ENCODE measurements at places on chromosomes 6 and 20.
A peak's percentile ranks its signal among the peaks of the same experiment; 100 is the strongest.

GRCh38 chr6:168915855-168916254 lies 337.8 kb downstream of the THBS2 start:
- DNase-seq, result no peak

DNA sequence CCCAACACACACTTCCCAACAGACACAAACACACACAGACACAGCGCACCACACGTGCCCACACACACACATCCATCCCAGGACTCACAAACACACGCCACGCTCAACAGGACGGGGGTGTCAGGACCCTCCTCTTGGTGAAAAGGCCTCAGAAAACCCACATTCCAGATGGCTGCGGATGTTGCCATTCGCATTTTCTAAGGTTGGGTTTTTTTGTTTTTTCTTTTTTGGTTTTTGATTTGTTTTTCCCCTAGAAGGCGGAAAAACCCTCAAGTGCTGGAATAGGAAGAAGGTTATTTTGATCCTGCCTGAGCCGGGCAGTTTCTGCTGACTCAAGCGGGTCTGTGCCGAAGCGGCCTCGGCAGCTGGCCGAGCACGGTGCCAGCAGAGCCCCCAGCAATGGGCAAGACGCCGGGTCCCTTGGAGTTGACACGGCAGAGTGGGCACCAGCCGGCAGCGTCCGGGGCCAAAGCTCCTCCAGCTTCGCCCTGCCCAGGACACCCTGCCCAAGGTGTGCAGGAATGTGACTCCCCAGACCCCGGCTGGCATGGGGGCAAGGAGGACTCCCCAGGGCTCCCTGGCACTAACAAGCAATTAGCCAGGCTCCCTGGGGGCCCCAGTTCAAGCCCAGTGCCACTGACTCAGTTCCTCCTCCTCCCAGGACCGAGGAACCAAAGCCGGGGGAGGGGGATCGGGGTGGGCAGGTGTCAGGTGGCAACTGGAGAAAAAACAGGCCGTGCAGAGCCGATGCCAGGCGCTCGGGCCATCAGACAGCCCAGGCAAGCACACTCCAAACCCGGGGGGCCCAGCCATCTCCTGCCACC lies 40.9 kb upstream of the ZBP1 start:
- no peak for DNase-seq

DNA sequence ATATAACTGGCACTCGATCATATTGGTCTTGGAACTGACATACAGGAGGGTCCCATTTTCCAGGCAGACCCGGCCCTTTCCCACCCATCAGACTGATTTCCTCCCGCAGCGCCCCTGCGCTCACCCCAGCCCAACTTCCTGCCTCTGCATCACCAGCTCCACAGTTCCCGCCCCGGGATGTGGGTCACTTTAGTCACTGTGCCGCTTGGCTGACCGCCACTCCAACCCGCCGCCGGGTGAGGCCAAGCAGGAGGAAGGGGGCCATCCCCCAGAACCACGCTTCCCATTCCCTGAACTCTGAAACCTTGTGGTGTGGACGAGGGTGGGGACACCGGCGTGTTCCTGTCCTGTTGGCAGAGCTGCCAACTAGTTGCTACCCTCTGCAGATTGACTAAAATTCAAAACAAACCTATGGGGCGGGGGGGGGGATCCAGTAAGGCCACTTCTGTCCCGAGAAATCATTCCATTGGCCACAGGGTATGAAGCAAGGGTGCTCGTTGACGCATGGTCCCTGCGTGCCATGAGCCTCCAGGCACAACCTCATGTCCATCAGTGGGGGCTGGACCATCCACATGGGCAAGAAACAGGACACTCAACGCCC lies 12.3 kb downstream of the TGM2 start:
- no peak for DNase-seq

DNA sequence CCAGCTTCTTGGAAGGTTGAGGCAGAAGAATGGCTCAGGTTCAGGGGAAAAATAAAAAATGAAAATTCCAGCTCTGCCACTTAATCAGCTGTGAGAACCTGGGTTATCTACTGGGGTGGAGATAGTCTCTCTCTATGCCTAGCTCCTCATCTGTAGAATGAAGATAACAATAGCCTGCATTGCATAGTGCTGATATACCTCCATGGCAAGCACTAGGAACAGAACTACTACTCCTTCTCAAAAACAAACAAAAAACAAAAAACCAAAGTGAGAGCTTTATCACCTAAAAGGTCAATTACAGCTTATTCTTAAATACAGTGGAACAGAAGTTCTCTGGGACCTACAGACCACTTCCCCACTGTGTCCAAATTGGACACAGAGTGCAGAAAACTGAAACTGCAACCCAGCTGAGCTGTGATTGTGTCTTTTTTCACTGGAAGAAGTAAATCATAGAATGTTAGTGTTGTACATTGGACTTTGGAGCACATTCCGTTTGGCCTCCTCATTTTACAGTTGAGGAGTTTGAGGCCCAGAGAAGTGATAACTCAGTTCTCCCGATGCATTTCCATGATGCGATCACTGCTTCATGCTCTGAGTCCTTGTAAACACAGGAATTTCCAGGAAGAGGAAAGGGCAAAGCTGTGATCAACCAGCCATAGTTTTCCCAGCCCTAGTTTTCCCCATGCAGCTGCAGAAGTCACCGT lies 23.3 kb downstream of the MTFR2 start:
- no peak for DNase-seq

GRCh38 chr20:52959125-52959524 lies 13.0 kb upstream of the TSHZ2 start:
- no peak for DNase-seq

DNA sequence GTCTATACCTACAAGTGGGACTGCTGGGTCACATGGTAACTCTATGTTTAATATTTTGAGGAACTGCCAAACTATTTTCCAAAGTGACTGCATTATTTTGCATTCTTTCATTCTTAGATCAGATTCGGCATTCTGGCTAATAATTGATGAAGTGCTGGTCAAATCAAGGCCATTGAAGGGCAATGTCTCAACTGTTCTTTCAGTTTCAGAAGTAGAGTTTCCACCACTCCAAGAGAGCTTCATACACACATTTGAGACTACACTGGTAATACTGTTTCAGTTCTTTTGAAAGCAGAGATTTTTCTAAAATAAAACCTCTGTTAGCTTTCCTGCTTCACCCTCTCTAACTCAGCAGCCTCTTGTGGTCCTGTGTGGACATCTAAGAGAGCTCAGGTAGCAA lies 154.5 kb downstream of the CFAP61 start:
- no peak for DNase-seq

GRCh38 chr6:126446248-126446647 lies 106.3 kb downstream of the CENPW start:
- no peak for DNase-seq

DNA sequence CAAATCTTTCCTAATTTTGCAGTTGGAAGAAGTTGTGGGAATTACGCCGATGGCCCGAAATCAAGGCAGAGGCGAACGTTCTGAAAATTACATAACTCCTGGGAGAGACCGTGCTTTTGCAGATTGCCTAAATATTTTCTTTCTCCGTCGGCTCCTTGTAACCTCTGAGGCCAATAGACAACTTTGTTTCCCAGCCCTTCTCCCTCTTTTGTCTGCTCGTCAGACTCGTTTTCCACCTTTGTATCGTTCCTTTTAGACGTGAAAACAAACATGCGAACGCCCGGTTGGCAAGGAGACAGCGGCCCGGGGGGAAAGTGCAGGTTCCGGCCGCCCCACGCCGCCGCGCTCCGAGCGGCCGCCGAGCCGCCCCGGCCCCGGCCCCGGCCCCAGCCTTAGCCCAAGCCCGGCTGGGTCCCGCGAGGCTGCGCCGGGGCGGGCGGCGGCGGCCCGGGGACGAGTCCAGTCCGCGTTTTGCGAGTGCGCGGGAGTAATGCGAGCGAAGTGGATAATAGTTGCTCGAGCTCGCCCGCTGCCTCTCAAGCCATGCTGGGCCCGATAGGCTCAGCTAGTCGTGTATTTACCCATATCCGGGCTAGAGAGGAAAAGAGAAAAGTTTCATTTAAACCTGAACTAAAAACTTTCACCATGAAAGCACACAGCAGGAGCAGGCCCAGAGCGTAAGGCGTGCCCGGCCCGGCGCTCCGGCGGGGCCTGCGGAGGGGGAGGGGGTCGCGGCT lies at the start of gene ARID1B:
ARID1B (plus strand) TSS at position 539 of the 737 bp plus-strand sequence. CDS start 303 bp downstream, outside the sequence.
- peak; percentile 61 for DNase-seq

- no peak for DNase-seq
Measured at GRCh38 chr20:33843854-33844253, 32.7 kb downstream of the CHMP4B start.

- no peak for DNase-seq
Measured at GRCh38 chr6:13239530-13240455, 88.5 kb downstream of the TBC1D7 start.

DNA sequence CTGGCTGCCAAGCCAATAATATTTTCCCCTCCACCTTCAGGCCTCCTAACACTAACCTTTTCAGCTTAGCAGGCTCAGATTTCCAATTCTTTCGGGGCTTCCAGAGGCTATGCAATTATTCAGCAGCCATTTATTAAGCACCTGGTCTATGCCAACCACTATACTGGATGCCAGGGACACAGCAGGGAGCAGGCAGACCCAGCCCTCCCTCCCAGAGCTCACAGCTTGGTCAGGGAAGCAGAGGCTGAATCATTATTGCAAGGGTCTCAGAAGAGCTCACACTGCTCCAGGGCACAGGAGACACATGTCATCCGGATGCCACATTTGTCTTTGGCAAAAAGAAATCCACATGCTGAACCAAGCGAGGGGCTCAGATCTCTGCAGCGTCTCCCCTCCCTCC lies 1.3 kb downstream of the BPIFB1 start:
- no peak for DNase-seq

GRCh38 chr6:109877028-109878004 lies 100.8 kb upstream of the GPR6 start:
- DNase-seq, result no peak

- no peak for DNase-seq
Measured at GRCh38 chr20:37987602-37988290, 45.5 kb downstream of the TTI1 start.

- peak; percentile 0 for DNase-seq
Measured at GRCh38 chr6:107458672-107459282, 587 bp downstream of the PDSS2 start.
